ENCODE measurements at places on chromosomes 16 and 17.

DNA sequence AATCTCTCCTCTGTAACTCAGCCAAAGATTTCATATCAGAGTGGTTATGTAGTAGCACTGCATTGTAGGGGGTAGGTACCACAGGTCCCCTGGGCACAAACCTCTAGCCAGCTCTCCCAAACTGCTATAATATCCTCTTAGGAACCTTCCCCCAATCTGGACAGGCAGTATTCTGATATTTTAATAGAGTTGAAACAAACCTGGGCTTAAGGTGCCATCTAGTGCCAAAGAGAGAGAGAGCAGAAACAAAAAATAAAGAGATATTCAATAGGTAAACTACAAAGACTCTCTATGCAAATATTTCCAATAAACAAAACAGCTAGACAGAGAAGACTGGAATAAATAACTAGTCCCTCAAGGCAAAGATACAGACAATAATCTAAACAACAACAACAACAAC, 1070.0 kb downstream of the CDH11 start:
- DNase-seq = no peak

GRCh38 chr16:82282662-82283061, 112.6 kb upstream of the MPHOSPH6 start:
- DNase-seq = no peak

DNA sequence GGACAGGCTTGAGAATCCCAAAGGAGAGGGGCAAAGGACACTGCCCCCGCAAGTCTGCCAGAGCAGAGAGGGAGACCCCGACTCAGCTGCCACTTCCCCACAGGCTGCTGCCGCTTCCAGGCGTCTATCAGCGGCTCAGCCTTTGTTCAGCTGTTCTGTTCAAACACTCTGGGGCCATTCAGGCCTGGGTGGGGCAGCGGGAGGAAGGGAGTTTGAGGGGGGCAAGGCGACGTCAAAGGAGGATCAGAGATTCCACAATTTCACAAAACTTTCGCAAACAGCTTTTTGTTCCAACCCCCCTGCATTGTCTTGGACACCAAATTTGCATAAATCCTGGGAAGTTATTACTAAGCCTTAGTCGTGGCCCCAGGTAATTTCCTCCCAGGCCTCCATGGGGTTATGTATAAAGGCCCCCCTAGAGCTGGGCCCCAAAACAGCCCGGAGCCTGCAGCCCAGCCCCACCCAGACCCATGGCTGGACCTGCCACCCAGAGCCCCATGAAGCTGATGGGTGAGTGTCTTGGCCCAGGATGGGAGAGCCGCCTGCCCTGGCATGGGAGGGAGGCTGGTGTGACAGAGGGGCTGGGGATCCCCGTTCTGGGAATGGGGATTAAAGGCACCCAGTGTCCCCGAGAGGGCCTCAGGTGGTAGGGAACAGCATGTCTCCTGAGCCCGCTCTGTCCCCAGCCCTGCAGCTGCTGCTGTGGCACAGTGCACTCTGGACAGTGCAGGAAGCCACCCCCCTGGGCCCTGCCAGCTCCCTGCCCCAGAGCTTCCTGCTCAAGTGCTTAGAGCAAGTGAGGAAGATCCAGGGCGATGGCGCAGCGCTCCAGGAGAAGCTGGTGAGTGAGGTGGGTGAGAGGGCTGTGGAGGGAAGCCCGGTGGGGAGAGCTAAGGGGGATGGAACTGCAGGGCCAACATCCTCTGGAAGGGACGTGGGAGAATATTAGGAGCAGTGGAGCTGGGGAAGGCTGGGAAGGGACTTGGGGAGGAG, at the start of gene CSF3:
TSS of gene CSF3 (plus strand) at position 436 of the 993 bp plus-strand sequence. CDS start at position 471, 35 bp downstream.
- peak; percentile 33 for DNase-seq

DNA sequence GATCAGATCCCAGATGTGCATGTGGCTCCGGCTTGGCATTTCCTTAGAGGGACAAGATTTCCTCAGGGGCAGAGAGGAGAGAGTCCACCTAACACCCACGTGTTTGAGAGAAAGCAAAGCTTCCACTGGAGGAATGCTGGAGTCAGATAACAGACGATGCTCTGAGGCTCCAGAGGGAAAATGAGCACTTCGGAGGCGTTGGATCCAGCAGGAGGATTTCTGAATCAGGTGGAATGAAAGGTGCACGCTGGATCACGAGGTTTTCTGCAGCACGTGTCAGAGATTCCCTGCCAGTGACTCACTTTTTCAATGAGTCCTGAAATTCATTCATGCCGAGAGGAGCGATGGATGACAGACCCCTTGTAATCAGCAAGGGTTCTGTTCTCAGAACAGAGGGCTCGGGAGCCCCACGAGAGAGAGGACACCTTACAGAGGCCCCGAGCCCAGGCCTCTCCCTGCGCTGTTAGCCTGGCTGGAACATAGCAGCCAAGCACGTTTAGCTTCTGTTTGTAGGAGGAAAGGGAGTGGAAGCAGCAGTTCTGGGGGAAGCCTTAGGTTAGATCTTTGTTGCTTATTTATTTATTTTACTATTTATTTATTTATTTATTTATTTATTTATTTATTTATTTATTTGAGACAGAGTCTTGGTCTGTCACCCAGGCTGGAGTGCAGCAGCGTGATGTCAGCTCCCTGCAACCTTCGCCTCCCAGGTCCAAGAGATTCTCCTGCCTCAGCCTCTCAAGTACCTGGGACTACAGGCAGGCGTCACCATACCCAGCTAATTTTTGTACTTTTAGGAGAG, 49.3 kb upstream of the JPH3 start:
- peak; percentile 2 for DNase-seq

- peak; percentile 91 for DNase-seq
Measured at GRCh38 chr17:45371414-45372324, 54.8 kb upstream of the MAP3K14 start.

GRCh38 chr17:64133546-64134215, 3.7 kb upstream of the ERN1 start:
- DNase-seq = no peak

DNA sequence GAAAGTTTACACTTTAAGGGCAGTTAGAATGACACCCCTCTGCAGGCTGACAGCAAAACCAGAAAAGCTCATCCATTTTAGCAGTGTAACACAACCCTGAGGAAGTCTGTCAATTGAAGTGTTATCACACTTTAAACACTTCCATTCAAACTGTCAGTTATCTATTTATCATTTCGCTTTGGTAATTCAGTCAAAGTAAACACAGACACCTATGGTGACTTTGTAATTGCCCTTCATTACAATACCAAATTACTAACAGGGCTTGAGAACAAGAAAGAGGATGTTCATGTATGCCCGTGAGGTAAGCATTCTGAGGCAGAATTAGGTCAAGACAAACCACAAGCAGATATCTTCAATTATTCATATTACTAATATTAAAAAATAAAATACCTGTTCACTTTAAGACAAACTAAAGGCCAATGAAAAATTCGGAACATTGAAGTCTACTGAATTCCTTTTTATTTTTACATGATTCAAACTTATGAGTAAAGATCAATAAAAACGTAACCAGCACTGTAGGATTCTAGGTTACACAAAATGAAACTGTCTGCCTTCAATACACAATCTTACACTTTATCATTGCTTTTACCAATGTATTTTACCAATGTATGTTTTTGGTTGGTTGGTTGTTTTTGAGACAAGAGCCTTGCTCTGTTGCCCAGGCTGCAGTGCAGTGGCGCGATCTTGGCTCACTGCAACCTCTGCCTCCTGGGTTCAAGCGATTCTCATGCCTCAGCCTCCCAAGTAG, 57.1 kb downstream of the BRIP1 start:
- DNase-seq = no peak

- DNase-seq = no peak
Measured at GRCh38 chr17:65888649-65889048, 303.3 kb downstream of the CEP112 start.

DNA sequence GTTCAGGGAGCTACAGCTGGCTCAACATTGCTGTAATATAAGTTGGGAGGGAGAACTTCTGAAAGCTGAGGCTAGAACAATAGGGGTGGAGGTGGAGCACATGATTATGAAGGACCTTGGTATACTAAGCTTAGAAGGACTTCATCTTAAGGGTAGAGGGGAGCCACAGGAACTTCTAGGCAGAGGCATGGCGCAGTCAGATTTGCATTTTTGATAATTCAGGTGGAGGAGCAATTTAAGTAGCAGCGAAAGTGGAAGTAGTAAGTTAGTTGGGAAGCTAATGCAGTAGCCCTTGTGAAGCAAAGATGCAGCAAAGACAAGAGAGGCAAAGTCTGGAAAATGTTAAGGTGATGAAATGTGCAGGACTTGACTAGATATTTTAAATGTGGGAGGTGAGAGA, 144.1 kb downstream of the SPECC1 start:
- DNase-seq = no peak

DNA sequence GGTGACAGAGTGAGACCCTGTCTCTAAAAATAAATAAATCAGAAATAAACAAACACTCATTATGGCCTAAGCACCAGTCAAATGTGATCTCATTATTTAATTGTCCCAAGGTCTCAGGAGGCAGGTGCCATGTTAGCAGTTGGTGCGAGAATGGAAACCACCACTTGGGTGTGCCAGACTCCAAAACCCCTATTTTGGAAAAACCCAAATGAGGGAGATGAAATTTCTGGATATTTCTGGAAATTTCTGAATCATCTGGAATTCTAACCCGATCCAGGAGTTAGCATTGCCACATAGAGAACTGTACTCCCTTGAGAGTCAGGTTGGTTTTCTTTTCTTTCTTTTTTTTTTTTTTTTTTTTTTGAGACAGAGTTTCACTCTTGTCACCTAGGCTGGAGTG, 264.0 kb downstream of the XYLT1 start:
- no peak for DNase-seq

DNA sequence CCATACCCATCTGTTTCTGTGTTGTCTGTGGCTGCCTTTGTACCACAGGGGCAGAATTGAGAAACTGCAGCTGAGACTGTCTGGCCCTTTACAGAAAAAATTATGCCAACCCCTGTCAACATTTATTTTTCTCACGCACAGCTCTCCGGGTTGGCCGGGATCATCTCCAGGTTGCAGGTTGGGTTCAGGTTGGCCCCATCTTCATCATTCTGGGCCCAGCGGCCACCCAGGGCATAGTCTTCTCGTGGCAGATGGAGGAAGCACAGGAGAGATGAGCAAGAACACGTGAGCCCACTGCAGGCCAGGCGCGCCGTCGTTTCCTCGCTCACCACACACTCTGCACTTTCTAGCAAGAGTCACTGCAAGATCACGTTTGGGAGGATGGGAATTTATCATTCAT, 66.1 kb upstream of the SEC14L1 start:
- no peak for DNase-seq

DNA sequence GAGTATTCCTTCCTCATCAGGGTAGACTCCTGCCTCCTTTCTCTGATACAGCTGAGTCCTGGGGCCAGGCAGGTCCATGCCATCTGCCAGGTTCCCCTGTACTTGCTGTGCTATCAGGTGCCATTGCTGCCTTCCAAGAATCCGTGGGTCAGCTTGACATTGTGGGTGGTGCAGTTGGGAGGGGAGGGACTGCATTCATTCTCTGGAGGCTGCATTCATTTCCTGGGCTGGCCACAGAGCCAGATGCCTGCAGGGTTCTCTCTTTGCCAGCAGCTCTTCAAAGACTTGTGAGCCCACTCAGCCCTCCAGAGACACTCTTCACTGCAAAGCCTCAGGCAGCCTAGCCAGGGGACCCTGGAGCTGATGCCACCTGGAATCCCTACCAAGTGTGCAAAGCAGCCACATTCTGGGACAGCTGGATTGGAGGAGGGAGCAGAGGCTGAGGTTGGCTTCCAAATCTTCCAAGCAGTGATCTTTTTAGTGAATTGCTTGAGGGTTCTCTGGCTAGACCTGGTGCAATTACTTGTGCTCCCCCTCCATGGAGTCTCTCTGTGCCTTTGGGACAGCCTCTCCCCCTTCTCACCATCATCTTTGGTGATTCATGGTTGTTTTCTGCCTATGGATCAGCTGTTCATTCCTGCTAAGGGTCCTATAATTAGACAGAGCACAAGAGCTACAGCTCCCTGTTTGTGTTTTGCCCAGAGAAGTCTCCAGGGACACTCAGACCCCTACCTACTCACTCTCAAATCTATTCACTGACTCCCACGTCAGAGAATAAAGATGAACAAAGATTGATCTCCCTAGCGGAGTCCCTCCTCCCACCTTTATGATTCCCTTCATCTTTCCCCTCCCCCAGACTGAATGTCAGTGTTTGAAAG, 20.9 kb downstream of the ANKFN1 start:
- peak; percentile 29 for DNase-seq

- no peak for DNase-seq
Measured at GRCh38 chr16:82092711-82093110, 57.7 kb downstream of the HSD17B2 start.

DNA sequence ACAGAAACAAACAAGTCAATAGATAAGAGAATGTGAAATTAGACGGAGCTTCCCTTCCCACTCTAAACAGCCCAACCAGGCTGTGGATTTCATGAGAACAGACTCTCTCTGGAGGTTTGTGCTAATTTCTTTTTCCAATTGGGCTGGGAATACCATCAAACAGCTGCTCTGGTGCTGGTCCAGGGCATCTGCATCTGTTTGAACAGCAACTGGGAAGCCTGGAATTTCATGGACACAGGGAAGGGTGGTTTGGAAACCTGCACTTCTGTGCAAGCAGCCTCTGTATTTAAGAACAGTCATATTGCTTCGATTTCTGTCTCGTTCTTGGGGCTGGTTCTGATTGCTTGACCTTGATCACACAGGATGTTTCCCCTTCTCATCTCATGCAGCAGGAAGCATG, 88.7 kb downstream of the FOXL1 start:
- DNase-seq = peak; percentile 74

DNA sequence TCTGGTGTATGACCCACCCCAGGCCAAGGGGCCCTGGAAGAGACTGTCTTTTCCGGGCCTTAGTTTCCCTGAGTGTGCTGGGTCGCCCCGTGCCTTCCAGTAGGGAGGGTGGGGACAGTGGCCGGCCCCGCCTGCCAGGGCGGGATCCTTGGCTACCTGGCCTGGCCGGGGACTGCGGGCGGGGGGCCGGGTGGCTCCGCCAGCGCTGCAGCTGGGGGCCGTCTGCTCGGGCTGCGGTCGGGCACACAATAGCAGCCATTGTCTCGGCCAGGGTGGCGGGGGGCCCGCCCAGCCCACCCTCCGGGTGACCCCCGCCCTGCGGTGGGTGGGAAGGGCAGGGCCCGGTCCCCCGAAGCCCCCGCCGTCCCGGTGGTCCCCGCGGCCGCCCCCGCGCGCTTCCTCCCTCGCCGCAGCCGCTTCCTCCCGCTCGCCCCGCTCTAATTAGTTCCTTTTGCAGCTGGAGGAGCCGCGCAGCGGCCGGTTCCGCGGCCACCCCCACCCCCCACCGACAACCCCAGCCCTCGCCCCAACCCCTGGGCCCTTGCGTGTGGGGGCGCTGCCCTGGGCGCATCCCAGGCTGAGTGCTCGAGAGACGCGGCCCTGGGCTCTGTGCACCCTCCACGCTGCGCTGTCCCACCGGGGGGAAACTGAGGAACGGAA, 11.6 kb downstream of the GLIS2 start:
- no peak for DNase-seq
